ENCODE measurements at places on chromosomes 1 and 21. TPM values are rescaled to one million over a fixed set of nuclear protein-coding genes. Genes with fewer than 3 reads are reported as not detected.

DNA sequence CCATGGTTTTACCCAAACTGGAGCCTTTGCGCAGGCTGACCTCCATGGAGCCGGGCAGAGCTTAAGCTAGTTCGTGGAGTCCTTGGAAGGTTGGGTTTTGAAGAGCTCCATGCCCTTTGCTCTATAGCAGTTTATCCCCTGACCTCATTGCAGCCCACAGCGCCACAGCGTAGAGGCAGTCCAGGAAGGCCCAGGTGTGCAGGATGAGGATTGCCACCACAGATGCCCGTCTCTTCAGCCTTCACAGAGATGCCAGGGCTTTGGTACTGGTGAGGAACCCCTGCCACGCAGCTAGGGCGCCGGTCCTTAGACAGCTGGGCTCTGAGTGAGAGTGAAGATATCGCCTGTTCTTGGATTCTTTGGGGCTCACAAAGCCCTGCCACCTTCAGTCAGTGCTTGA lies 138.6 kb downstream of the PEX14 start:
- no peak overlapping the region for H3K4me3 ChIP-seq
- no peaks in the 10 kb centered on the region for H3K4me1 ChIP-seq
- no peak overlapping the region for H3K27ac ChIP-seq
- no peaks in the 10 kb centered on the region for H3K27me3 ChIP-seq

Gene PMF1
- 70.6 TPM for polyA plus RNA-seq

GRCh38 chr21:42672699-42673458 lies 19.5 kb downstream of the PDE9A start:
- no peak for DNase-seq
- H3K27ac ChIP-seq = no peak overlapping the region
- no peaks in the 10 kb centered on the region for H3K4me1 ChIP-seq

Gene PLPPR4
- polyA plus RNA-seq = not detected

DNA sequence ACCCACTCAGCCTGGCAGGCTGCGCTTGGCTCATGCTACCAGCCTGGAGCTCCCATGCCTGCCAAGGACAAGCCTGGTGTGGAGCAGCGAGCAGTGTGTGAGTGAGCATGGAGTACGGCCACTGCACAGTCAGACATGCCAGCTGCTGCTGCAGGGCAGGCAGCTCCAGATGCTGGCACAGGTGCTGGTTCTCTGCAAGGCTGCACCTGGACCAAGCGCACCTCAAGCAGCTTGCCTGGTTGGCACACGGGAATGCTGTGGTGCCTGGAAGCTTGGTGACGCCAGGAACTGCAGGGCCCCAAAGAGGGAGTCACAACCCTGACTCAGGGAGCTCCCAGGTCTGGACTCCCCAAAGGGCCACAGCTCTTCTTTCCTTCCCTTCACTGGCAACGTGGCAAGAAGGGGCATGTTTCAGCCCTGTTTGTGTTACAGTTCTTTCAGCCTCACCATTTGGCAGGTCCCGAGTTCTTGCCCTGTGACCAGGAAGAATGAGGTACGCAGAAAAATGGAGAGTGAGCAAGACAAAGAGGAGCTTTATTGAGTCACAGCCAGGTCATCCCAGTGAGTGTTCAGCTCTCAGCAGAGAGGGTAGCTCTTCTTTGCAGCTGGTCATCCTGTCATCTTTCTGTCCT lies 26.1 kb downstream of the ACOT7 start:
- DNase-seq = no peak
- no peaks in the 10 kb centered on the region for H3K27me3 ChIP-seq
- H3K27ac ChIP-seq = no peak overlapping the region
- H3K4me3 ChIP-seq = no peak overlapping the region
- no peaks in the 10 kb centered on the region for H3K36me3 ChIP-seq

DNA sequence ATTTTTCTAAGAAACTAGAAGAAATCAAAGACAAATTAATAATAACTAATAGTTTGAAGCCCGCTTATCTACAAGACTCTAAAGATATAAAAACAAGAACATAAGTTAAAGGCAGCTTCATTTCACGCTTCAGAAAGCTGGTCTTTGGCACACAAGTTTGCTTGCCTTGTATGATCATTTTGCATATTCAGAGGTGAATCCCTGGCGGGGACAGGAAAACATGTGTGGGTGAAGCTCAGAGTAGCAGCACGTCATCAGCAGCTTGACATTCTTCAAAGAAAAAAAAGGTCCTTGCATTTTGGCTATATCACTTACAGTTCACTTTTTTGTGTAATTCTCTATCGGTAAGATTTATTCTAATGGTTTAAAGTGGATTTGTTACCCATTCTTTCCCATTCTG lies 1911.8 kb downstream of the MRPL39 start:
- H3K4me3 ChIP-seq = no peak overlapping the region
- no peak for DNase-seq
- no peaks in the 10 kb centered on the region for H3K27me3 ChIP-seq

DNA sequence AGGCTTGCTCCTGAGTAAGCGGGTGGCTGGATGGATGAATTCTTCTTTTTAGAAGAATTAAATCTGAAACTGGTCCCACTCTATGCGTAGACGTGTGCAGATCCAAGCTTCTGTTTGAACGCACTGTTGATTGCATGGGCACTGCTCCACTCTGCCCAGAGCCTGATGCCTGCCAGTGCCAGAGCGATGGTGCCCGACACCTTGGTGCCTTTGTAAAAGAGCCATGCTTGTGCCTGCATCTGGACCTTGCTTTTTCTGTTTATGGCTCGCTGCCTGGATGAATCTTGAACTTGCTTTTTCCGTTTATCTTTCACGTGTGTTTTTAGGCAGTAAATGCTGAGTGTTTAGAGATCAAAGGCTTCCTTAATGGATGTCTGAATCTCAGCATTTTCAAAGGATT lies 15.0 kb upstream of the PWP2 start:
- peaks cover 70% of the 10 kb centered on the region for H3K36me3 ChIP-seq
- no peaks in the 10 kb centered on the region for H3K27me3 ChIP-seq
- H3K4me1 ChIP-seq = peaks cover 36% of the 10 kb centered on the region
- no peak overlapping the region for H3K27ac ChIP-seq
- no peak for DNase-seq
- no peak overlapping the region for H3K4me3 ChIP-seq

DNA sequence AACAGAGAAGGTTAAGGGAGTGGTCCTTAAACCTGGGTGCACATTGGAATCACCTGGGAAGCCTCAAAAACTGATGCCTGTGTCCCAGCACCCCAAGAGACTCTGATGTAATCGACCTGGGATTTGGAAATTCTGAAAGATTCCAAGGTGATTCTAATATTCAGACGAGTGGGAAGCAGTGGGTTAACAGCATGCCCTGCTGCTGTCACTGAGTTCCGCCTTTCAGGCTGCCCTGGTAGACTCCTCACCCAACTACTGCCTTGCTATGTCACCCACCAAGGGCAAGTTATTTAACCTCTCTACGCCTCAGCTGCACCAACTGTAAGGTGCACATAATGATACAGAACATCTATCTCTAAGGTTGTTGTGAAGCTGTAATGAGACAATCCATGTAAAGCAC lies 59.2 kb downstream of the CD34 start:
- DNase-seq = no peak
- H3K27ac ChIP-seq = no peak overlapping the region
- no peaks in the 10 kb centered on the region for H3K27me3 ChIP-seq
- H3K36me3 ChIP-seq = peaks cover 24% of the 10 kb centered on the region
- no peak overlapping the region for H3K4me3 ChIP-seq

Gene RPE65
- polyA plus RNA-seq = not detected

DNA sequence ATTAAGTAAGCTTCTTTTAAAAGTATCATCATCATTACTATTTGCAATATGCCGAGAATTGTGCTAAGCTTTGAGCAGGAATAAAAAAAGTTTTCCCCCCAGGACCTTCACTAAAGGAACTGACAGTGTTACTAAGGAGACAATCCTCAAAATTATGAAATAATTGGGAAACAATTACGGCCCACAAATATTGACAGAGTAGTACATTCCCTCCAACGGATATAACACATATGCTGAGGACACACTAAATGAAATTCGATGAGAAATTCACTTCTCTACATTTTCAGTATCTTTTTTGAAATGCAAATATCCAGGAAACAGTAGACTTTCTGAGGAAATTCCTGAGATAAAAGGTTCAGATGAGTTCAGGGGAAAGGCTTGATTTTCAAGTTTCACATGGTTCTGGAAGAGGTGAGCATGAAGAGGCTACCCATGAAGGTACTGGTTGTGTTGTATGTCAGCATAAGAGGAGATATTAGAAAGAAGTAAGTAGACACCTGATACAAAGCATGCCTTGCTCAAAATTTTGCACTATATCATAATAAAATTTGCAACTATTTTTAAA lies 171.2 kb upstream of the NR5A2 start:
- no peaks in the 10 kb centered on the region for H3K4me1 ChIP-seq
- DNase-seq = no peak
- no peak overlapping the region for H3K4me3 ChIP-seq
